CD4-positive, CD25-positive, alpha-beta regulatory T cell (primary cell): ENCODE measurements at places on chromosomes 2 and 18.

- no peaks in the 10 kb centered on the region for H3K4me1 ChIP-seq
- DNase-seq: no peak
- H3K27ac ChIP-seq: no peak overlapping the region
- no peak overlapping the region for H3K4me3 ChIP-seq
- no peaks in the 10 kb centered on the region for H3K36me3 ChIP-seq
These were observed 221.4 kb downstream of the NDUFA10 start for GRCh38 chr2:239803766-239804115.

DNA sequence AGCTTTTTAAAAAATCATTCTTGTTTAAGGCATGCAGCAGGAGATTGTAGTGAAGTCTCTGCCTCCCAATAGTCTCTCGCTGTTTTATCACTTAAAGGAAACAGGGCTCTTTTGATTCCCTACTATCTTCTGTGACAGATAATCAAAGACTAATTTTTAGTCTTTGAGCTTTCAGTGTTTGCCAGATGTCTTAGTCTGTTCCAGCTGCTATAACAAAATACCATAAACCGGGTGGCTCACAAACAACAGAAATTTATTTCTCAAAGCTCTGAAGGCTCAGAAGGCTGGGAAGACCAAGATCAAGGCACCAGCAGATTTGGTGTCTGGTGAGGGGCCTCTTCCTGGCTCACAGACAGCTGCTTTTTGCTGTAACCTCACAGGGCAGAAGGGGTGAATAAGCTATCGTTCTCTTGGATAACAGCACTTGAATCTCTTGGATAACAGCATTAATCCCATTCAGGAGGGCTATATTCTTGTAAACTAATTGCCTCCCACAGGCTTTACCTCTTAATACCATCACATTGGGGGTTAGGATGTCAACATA lies 37.8 kb upstream of the STAT4 start:
- H3K27me3 ChIP-seq: peaks cover 3% of the 10 kb centered on the region
- DNase-seq: no peak
- H3K4me1 ChIP-seq: peaks cover 8% of the 10 kb centered on the region

DNA sequence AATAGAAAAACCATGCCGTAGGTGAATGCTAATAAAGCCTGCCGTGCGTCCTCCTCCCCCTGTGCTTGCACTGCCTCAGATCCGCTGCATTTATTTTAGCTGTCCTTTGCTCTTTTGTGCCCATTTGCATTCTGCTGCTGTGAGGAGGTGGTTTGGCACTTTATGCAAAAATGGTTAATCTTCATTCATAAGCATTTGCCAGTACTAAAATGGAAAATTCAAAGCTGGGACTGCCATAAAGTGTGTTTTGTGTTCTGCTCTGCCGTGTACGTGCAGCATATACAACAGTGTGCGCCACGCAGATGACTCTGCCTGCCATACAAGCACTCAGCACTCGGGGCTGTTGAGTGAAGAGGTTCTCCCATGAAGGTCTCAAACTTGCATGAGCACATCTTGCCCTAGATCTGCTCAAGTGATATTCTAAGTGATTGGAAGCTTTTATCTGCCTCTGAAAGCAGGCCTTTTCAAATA lies 73.6 kb downstream of the SPATS2L start:
- peak overlapping the region; percentile 70 for H3K4me3 ChIP-seq
- H3K36me3 ChIP-seq: peaks cover 3% of the 10 kb centered on the region
- DNase-seq: peak; percentile 41

GRCh38 chr18:69968039-69968438 lies 20.4 kb upstream of the CD226 start:
- peaks cover 12% of the 10 kb centered on the region for H3K4me1 ChIP-seq
- no peaks in the 10 kb centered on the region for H3K36me3 ChIP-seq
- no peak for DNase-seq
- H3K27ac ChIP-seq: peak overlapping the region; percentile 14
- H3K4me3 ChIP-seq: no peak overlapping the region

DNA sequence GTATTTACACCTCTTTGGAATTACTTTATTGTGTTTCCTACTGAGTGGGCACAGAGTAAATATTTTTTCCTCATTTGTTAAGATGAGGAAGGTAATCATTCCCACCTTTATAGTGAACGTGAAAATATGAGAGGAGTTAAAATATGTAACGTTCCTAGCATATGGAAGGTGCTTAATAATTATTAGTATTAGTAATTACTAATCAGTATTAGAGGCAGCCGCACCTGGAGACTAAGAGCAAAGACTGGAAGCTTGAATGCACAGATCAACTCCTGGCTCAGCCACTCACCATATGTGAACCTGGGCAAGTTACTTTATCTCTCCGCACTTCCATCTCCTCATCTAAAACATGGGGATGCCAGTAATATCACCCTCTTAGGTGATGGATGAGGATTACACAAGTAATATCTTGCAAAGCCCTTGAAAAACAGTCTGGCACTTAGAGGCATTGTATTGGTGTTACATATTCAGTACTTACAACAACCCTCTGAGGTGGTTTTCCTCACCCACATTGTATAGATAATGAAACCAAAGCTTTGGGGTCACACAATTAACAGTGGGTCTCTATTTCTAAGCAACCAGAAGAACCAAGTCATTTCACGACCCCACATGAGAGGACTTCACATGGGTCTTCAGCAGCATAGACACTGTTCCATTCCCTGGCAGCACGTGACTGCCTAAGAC lies 100.3 kb upstream of the KCTD1 start:
- DNase-seq: no peak
- H3K4me1 ChIP-seq: no peaks in the 10 kb centered on the region
- H3K4me3 ChIP-seq: no peak overlapping the region
- no peak overlapping the region for H3K27ac ChIP-seq
- H3K27me3 ChIP-seq: peaks cover 2% of the 10 kb centered on the region

DNA sequence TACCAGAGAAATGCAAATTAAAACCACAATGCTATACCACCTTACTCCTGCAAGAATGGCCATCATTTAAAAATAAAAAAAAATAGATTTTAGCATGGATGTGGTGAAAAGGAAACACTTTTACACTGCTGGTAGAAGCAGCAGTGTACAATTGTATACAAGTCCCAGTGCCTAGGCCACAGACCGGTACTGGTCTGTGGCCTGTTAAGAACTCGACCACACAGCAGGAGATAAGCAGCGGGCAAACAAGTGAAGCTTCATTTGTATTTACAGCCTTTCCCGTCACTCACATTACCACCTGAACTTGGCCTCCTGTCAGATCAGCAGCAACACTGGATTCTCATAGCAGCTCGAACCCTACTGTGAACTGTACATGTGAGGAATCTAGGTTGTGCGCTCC lies 60.7 kb upstream of the DSC1 start:
- no peak overlapping the region for H3K27ac ChIP-seq
- no peaks in the 10 kb centered on the region for H3K4me1 ChIP-seq
- H3K27me3 ChIP-seq: no peaks in the 10 kb centered on the region
- H3K36me3 ChIP-seq: no peaks in the 10 kb centered on the region

DNA sequence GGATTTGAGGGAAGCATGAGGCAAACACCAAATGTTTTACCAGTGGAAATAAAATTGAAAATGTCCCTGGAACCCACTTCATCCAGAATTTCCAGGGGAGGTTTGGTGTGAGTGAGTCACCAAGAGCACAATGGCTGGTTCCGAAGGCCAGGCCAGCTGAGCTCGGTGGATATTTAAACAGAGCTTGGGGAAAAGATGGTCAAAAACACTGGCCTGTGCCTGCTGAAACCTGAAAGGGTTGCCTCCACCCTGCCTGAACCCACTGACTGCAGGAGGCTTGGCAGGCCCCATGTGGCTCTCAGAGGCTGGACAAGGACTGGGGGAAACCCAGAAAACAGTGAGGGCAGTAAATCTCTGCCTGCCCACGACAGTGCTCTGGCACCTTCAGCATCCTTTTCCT lies 93.9 kb downstream of the TTC32 start:
- H3K27me3 ChIP-seq: peaks cover under 1% of the 10 kb centered on the region
- H3K27ac ChIP-seq: no peak overlapping the region
- no peaks in the 10 kb centered on the region for H3K4me1 ChIP-seq
- H3K36me3 ChIP-seq: no peaks in the 10 kb centered on the region
- H3K4me3 ChIP-seq: no peak overlapping the region

DNA sequence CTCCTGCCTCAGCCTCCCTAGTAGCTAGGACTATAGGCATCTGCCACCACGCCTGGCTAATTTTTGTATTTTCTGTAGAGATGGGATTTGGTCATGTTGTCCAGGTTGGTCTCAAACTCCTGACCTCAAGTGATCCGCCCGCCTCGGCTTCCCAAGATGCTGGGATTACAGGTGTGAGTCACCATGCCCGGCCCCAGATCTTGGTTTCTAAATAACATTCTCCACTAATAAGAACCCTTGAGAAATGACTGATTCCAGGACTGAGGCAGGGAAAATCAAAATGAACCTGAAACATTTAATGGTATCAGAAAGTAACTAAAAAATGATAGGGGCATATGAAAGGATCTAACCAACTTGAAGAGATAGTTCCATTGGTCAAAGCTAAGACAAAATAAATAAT lies 34.0 kb downstream of the BMPR2 start:
- H3K4me1 ChIP-seq: no peaks in the 10 kb centered on the region
- no peaks in the 10 kb centered on the region for H3K36me3 ChIP-seq
- no peak for DNase-seq
- H3K27ac ChIP-seq: no peak overlapping the region
- H3K4me3 ChIP-seq: no peak overlapping the region
- H3K27me3 ChIP-seq: no peaks in the 10 kb centered on the region

GRCh38 chr18:59029663-59030429 lies 109.8 kb upstream of the SEC11C start:
- no peak overlapping the region for H3K4me3 ChIP-seq
- no peak overlapping the region for H3K27ac ChIP-seq
- no peaks in the 10 kb centered on the region for H3K4me1 ChIP-seq
- H3K36me3 ChIP-seq: no peaks in the 10 kb centered on the region

DNA sequence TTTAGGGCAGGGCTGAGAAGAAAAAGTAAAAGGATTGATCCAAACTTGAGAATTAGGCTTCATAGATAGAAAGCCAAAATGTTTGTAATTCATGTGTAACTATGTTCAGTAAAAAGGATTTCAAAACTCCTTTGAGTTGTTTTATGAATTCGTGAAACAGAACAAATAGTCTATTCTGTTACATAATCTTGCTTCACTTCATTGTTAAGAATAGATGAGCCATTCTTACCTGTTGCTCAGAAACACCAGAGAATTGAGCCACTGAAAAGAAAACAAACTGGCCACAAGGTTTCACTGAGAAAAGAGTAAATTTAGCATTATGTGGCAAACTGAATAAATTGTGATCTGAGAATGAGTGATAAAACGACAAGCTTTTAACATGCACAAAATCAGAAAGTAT lies 4.5 kb upstream of the ITPRID2 start:
- no peak for DNase-seq
- H3K27me3 ChIP-seq: peaks cover 43% of the 10 kb centered on the region
- peaks cover 5% of the 10 kb centered on the region for H3K4me1 ChIP-seq

GRCh38 chr2:226800941-226801784 lies 1.5 kb upstream of the IRS1 start:
- H3K36me3 ChIP-seq: no peaks in the 10 kb centered on the region
- peaks cover 7% of the 10 kb centered on the region for H3K27me3 ChIP-seq
- peak; percentile 59 for DNase-seq
- peaks cover 30% of the 10 kb centered on the region for H3K4me1 ChIP-seq

- no peak overlapping the region for H3K4me3 ChIP-seq
- no peaks in the 10 kb centered on the region for H3K27me3 ChIP-seq
These were observed 23.6 kb downstream of the COX7A2L start for GRCh38 chr2:42337356-42337820.

DNA sequence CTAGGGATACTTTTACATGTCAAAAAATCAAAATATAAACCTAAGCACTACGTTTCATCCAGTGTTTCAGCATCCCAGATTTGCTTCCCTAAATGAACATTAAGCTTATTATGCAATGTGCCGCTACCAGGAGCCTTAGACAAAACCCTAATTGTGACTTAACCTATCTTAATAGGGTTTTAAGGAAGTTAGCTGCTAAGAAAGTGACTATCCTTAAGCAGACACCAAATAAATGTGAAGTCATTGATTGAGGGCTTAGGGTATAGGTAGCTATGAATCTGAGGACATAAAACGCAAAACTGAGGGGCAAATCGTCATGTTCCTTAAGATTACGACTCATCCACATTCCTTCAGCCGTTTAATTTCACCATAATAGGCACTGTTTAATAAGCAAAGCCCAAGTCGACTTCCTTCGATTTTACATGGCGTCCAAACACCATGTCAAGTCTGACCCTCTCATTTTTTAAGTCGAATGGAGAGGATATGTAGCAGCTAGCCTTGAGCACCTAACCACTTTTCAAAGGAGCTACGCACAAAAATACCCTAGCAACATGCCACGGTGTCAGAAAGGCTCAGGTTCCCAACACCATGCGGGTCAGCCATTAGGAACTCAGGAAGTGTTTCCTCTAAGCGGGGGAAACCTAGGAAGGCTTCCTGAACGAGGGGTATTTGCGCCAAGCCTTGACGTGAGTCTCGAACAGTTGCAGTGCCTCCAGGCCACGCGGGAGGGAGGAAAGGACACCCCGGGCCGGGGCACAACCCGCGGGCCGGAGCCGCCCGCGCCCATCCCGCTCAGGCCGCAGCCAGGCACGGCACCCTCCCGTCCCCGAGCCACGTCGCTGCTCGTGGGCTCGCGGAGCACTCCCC lies 1.0 kb downstream of the HDLBP start:
- H3K27me3 ChIP-seq: no peaks in the 10 kb centered on the region
- DNase-seq: no peak
- peaks cover 58% of the 10 kb centered on the region for H3K4me1 ChIP-seq
- peak overlapping the region; percentile 92 for H3K4me3 ChIP-seq
- peak overlapping the region; percentile 98 for H3K27ac ChIP-seq

GRCh38 chr2:196176142-196176738 lies 4.9 kb upstream of the STK17B start:
- no peaks in the 10 kb centered on the region for H3K36me3 ChIP-seq
- H3K27me3 ChIP-seq: no peaks in the 10 kb centered on the region
- peak overlapping the region; percentile 90 for H3K4me3 ChIP-seq
- peak overlapping the region; percentile 88 for H3K27ac ChIP-seq
- H3K4me1 ChIP-seq: peaks cover 95% of the 10 kb centered on the region
